ENCODE measurements at places on chromosomes 7 and 10.

DNA sequence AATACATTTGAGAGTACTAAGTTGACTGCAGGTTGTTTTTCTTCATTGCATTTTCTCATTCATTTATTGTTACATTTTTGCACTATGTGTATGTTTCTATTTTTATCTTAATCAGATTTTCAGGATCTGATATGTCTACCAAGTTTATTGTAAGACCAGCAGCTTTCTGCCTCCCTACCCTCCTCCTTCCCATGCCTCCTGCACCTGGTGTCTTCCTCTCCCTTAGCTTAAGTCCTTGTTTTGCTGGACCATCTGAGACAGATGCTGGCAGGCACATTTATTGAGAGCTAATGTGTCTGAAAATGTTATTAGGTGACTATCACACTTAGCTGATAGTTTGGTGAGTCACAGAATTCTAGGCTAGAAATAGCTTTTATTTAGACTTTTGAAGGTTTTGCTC, 79.6 kb downstream of the ANLN start:
- no peak for DNase-seq

- DNase-seq: no peak
Measured at GRCh38 chr7:111094419-111094818, 3.5 kb downstream of the LRRN3 start.

- no peak for DNase-seq
Measured at GRCh38 chr7:140069298-140069949, 6.7 kb upstream of the PARP12 start.

GRCh38 chr7:36075561-36075960, 77.5 kb upstream of the EEPD1 start:
- DNase-seq: no peak

DNA sequence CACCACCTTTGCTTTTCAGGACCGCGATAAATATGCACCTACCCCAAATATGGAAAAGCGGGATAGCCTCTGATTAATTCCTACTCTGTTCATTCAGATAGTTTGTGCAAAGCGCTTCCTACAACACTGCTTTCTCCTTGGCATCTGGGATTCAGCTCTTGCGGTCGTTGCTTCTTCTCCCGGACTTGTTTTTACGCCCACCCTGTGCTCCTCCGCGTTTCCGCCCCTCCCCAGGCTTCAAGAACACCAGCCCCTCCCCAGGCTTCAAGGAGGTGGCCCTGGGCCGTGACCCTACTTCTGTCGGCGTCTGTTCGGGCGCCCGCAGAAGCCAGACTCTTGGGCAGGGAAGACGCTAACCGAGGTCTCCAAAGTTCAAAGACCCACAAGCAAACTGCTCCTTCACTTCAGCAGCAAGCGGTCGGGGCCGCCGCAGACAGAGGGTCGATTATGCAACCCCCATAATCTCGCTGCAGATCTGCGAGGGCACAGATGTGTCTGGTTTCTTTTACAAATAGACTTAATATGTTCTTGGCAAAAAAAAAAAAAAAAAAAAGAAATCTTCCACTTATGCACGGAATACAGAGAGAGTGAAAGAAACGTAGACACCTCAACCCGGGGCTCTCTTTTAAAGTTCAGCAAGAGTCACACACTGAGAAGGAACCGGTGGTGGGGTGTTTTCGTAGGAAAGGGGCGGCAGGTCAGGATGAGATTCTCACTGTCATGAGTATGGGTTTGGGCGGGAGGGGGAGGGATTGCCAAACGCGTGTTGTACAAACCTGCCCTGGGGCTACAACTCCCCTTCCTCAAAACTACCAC, 1.9 kb downstream of the DLX5 start:
- DNase-seq: no peak

DNA sequence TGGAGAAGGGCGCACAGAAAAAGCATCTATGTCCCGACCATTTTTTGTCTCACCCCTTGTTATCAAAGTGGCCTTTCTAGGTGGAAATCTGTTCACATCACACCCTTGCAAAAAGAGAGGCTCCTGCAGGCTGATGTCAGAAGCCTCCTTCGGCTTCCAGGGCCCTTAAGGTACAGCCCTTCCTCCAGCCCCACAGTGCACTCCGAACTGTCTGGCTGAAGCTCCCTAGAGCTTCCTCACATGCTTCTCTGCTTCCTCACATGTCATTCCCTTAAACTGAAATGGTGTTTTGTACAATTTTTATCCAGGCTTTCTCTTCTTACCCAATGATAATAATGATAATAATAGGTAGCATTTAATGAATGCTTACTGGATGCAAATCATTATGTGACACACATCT, 210.3 kb downstream of the INHBA start:
- no peak for DNase-seq

- no peak for DNase-seq
Measured at GRCh38 chr10:111739125-111739873, 444.3 kb downstream of the GPAM start.

- no peak for DNase-seq
Measured at GRCh38 chr10:115093286-115093775, at the start of gene ATRNL1. Gene ATRNL1 (plus strand): TSS chr10:115093365. CDS start chr10:115093751, 386 bp downstream.

DNA sequence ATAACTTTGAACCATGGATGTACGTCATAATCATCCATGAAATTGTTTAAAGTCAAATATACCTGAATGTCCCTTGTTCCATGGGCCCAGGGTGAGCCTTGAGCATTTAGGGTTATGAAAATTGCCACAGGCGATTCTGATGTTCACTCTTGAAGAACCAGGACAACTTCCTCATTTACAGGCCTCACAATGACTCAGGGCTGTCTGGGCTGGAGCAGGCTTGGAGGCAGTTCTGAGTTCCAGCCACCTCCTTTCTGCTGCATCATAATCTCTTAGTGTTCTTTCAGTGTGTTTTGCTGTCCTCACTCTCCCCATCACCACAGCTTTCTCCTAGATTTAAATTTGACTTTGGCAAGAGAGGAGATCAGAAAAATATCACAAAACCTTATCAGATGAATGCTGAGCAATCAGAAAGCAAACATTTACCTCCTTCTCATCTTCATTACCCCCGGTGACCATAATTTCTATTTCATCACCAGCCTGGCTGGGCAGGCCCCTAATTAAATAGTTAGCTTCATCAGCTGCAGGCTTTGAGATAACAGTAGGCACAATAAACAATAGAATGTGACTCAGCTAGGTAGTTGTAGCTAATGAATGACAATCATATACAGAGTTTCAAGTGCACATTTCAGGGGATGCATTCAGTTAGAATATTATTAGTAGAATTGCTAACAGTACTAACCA, 571.0 kb downstream of the SH2D4B start:
- no peak for DNase-seq

DNA sequence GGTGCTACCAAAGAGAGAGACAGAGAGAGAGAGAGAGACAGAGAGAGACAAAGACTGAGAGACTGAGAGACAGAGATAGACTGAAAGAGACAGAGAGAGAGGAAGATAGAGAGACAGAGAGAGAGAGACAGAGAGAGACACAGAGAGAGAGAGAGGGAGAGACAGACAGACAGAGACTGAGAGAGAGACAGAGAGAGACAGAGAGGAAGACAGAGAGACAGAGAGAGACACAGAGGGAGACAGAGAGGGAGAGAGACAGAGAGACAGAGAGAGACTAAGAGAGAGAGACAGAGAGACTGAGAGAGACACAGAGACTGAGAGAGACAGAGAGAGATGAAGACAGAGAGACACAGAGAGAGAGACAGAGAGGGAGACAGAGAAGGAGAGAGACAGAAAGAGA, 91.2 kb downstream of the SFMBT2 start:
- DNase-seq: no peak

DNA sequence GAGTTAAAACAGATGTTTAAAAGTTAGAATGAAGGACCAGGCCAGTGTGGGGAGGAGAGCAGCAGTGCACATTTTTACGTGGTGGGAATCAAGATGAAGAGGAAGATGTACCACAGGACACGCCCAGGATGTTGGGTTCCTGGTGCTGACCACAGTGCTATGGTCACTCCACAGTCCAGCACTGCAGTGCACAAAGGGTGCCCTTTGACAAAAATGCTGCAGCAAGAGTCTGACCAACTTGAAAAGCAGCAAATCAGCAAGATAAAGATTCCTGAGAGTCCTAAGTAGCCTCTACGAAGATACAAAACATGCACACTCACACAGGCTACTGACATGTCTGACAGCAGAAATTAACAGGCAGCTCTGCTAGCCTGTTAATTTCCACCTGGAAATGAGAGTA, 107.1 kb downstream of the PIP4K2A start:
- no peak for DNase-seq

DNA sequence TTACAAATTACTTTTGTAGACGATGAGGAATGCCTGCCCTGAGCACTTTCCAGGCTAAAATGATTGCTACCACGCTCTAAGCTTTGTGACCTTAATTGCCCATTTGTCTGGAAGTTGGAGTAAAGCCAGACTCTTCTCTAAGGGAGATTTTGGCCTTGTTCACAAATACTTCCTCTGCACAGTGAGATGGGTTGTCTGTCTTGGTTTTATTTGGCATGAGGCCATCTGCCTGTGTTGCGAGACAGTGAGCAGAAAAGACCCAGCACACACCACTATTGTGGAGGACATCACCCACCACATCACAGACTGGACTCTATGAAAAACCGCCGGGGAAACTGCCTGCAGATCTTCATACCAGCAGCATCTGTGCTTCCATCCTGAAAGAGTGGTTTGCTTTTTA, 138.4 kb downstream of the BICC1 start:
- no peak for DNase-seq

DNA sequence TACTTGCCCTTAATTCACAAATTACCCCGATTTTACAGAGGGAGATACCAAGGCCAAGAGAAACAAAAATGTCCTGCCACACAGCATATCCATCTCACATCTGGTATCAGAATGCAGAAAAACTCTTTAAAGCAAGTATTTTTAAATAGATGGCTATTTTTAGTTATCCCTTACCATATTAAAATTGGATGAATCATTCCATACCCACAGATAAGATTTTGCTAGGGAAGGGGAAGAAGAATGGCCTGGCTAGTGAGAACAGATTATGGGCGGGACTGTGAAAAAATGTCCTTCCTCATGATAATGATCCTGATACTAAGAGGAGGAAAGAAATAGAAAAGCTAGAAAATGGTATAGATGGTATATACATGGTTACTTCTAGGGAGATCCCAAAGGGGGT, 80.6 kb upstream of the GATAD1 start:
- no peak for DNase-seq

- no peak for DNase-seq
Measured at GRCh38 chr10:30742471-30742870, 112.9 kb upstream of the LYZL2 start.

DNA sequence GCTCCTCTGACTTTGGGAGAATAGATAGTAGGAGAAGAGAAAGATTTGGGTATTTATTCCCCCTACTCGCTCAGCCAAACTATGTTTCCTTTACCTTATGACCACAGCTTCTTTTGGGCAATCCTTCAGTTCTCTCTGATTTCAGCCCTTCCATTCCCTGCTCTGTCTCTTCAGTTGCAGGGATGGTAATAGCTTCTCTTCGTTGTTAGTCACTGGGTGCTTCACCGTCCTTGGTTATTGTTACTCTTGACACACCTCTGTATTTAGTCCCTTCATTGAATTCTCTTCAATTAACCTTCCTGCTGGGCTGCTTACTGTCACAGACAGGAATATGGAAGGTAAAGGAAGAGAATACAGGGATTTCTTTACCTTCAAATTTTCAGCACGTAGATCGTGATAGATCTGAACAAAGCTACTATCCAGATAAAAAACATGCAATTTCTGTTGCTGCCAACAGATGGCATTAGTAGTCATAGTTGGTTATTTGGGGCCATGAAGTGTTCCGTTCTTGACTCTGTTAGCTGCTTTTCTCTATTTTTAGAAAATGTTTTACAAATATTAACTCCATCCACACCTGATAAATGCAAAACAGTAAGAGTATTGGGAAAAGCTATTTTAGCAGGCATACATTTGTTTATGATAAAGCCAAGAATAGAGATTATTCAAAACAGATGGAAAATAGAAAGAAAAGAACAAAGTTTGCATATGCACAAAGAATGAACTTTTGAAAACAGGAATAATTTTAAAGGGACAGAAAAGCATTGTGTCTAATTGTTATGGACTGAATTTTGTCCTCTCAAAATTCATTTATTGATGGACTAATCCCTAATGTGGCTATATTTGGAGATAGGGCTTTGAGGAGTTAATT, 14.0 kb upstream of the PTTG1IP2 start:
- DNase-seq: no peak

DNA sequence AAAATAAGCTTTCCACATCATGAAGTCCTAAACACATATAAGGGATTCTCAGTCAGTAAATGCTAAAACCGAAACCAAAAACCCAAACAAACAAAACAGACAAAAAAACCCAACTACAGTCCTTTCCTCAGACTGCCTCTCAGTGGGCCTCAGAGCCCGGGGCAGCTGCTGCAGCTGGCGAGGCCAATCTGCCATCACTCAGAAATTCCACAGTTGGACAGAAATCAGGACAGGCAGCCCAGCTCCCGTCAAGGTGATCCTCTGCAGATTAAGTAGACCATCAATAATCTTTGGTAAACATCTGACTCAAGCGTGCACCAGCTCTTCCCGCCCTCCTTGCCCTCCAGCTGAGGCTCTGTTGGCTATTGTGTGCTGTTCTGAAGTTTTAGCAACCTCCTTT, 142.2 kb downstream of the ATXN7L1 start:
- no peak for DNase-seq

GRCh38 chr7:100673942-100674410, 436 bp downstream of the GNB2 start:
- no peak for DNase-seq

DNA sequence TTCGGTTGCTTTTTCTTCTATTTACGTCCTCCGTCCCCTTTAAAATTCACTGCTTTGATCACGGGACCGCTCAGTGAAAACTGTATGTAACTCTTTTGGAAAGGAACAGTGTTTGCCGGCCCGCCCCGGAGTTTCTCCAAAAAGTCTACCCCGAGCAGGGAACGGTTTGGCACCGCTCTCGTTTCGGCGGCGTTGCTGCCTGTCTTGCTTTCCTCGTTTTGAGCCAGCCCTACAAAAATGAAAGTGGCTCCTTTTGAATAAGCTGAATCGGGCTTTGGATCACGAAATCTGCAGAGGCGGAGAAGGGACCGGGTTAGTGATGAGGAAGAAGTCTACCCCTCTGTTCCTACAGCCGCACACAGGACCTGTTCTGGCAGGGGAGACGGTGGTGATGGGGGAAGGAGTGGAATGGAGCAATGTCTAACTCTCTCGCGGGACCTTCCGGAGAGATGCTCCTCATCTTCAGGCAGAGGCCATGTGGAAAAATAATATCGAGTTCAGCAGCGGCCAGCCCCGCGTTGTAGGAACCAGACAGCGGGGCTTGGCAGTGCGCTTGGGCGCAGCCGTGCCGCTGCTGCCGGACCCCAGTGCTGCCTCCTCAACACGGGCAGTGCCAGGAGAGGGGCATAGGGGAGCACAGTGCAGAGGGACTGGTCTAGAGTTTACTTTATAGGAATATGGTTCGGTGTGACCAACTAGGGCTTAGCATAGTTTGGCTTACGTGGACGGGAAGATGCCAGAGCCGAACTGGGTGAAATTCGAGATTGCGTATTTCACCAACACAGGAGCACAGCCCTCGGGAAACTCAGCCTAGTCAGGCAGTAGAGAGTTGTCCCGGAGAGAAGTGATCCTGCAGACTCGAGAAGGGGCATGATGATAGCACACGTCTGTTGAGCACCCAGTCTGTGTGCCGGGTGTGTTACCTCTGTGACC, 1.4 kb downstream of the HTRA1 start:
- no peak for DNase-seq

GRCh38 chr10:80535671-80536360, 1.9 kb upstream of the SH2D4B start:
- DNase-seq: no peak

Measured in Panc1 (cell line).